AG09319 (cell line): ENCODE measurements at places on chromosomes 6 and 20.

DNA sequence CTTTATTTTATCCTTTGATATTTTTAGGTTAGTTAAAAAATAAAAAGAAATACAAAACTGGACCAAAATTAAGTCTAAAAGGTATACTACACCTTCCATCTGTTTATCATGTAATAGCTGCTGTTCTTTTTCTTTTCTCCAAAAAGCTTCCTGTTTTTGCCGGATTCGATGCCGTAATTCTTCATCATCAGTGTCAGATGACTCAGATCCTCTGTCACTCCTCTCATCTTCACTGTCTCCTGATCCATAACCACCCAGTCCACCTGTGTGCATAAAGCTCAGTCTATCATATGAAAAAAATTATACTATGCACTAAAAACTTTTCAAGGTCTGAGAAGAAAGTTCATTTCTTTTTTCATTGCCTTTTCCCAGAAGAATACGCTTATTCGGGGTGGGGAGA is 8.5 kb upstream of the COQ3 start:
- no peak for DNase-seq

DNA sequence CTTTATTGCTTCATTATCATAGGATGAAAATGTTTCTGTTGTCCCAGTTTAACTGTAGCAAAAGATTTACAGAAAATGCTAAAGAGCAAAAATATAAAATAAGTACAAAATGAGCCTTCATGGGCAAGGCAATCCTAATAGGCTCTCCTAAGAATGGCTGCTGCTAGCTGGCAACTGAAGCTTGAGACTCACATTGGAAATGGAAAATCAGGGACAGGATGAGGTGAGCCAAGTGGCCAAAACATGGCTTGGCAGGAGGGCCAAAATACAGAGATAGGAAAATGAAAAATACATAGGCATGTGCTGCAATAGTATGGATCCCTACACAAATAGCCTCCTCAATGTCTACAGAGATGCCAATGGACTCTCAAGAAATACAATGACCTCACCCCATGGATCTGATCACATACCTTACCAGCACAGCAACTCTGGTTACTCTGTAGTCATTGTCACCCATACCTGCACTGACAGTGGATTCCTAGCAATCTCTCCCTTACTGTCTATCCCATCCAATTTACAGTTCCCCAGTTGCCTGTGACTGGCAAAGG is 105.4 kb downstream of the DST start:
- DNase-seq: no peak

GRCh38 chr6:14408446-14408845 is 290.9 kb downstream of the CD83 start:
- no peak for DNase-seq

GRCh38 chr20:32582659-32583580 is 2.2 kb downstream of the NOL4L start:
- DNase-seq: no peak

DNA sequence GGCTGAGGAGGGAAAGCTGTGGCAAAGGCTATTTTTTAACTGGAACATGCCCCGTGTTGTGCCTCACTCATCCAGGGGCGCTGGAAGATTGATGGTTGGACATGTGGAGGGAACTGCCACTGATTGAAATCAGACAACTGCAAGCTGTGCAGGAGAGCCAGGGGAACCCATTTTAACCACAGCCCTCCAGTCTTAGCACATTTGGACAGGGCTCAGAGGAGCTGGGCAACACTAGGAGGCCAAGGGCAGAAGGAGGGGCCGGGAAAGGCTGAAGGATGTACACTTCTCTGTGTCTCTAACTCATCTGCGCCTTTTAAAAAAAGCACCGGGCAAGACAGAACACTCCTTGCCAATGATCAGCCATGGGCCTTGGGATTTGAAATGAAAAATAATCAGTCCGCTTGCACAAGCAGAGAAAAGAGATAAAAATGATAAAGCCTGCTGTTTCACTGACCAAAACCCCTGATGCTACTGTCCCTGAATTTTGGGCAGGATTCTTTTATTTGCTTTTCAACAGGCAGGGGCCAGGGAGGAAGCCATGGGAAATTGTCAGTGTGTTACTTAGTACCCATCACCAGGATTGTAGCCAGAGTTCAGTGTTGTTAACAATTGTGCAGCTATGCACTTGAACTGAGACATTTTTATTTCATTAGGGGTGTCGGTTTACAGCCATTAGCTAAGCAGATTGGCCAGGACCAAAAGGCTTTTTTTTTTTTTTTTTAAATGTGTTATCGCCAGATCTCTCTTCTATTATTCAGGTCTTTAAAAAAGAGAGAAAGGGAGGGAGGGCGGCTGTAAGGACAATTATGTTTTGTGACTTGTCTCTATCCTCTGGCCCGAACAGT is 109.3 kb upstream of the EYA4 start:
- no peak for DNase-seq

GRCh38 chr6:106747139-106747538 is 117.8 kb downstream of the QRSL1 start:
- DNase-seq: no peak

- DNase-seq: peak; percentile 20
These were observed 91.8 kb downstream of the TMEM200A start for GRCh38 chr6:130457605-130458004.
